Ureter (tissue), 1 donor: ENCODE measurements at places on chromosomes 7 and 10. TPM values are rescaled to one million over a fixed set of nuclear protein-coding genes. Genes with fewer than 3 reads are reported as not detected.

- DNase-seq = no peak
Measured at GRCh38 chr7:113142385-113143119, 24.2 kb upstream of the SMIM30 start.

DNA sequence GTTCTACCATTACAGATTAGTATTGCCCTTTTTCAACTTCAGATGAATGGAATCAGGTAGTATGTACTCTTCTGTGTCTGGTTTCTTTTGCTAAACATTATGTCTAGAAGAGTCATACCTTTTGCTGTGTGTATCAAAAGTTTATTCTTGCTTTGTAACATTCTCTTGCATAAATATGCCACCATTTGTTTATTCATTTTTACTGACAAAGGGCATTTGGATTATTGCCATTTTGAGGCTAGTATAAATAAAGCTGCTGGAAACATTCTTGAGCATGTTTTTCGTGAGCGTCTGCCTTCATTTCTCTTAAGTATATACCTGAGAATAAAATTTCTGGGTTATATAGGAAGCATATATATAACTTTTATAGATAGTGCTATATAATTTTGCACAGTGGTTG lies 121.7 kb upstream of the CSTF2T start:
- DNase-seq = no peak

GRCh38 chr10:92313750-92314149 lies 22.8 kb downstream of the MARCHF5 start:
- DNase-seq = no peak

DNA sequence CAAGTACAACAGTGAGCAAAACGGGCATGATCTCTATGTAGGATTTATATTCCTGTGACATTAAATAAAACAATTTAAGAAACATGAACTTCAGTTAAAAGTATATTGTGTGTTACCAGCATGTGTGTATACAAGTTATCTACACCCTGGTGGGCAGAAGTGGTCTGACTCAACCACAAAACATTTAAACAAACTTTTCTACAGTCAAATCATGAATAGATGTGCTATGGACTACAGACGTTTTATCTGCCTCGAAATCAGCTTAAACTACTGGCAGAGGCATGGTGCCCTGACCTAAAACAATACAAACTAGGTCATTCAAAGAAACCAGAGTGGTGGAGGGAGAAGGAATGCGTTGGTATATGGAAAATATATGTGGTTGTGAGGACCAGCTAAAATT lies 3.6 kb downstream of the ARL3 start:
- DNase-seq = no peak

DNA sequence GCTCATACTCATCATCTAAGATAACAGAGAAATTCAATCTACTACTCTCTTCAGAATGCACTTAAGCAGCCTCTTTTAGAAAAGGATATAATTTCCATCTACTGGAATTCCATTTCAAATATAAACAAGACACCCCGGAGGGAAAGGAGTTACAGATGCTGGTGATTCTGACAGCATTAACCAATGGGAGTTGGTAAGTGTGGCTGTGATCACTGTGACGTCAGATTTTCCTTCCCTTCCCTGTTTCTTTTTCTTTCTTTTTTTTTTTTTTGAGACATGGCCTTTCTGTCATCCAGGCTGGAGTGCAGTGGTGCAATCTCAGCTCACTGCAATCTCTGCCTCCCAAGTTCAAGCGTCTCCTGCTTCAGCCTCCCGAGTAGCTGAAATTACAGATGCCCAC lies 106.6 kb downstream of the ACTR3B start:
- no peak for DNase-seq

DNA sequence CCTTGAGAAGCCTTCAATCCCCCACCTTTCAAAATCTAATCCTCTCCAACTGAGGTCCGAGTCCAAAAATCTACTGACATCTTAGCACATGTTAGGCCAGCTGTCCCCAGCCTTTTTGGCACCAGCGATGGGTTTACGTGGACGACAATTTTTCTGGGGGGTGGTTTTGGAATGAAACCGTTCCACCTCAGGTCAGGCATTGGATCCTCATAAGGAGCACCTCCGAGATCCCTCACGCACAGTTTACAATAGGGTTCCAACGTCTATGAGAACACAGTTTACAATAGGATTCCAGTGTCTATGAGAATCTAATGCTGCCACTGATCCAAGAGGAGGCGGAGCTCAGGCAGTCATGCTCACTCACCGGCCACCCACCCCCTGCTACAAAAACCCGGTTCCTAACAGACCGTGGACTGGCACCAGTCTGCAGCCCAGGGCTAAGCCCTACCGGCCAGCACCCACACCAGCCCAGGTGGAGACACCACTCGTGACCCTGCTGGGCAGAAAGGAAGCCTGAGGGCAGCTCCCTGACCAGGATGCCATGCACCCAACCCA lies 107.6 kb downstream of the DIP2C start:
- no peak for DNase-seq

C10orf53 gene
- total RNA-seq = not detected

MOGAT3 gene
- not detected for total RNA-seq

DNA sequence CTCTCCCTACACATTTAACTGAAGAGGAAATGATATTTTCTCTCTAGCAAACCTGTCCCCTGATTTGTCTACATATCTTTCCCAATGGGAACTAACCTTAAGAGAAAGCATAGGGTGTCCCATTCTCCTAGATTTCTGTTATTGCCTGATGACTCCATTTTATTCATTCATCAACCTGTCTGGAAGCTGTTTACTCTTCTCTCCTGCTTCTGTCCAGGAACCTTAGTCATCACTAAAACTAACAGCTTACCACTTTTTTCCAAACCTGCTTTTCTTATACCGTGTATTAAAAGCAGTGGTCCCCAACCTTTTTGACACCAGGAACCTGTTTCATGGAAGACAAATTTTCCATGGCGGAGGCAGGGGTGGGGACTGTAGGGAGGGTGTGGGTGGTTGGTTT lies 473.3 kb upstream of the PCDH15 start:
- DNase-seq = no peak

GRCh38 chr7:71727347-71727746 lies 595.4 kb downstream of the GALNT17 start:
- no peak for DNase-seq

DNA sequence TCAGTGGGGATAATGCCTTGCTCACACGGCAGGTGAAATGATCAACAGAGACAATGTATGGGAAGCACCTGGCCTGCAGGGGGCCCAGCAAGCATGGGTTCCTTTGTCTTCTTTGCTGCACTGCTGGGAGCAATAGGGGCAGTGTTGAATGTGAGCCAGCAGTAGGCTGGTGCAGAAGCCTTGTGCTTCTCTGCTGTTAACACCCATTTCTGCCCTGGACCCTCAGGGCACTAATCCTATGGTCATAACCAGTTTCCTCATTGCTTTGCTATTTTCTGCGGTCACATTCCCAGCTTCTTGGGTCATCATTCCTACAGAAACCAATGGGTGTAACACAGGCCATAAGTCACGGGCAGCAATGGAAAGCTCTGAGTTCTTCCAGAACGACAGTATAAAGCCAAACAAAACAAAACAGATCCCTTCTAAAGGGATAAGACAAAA lies 10.9 kb upstream of the LGI1 start:
- DNase-seq = no peak

DNA sequence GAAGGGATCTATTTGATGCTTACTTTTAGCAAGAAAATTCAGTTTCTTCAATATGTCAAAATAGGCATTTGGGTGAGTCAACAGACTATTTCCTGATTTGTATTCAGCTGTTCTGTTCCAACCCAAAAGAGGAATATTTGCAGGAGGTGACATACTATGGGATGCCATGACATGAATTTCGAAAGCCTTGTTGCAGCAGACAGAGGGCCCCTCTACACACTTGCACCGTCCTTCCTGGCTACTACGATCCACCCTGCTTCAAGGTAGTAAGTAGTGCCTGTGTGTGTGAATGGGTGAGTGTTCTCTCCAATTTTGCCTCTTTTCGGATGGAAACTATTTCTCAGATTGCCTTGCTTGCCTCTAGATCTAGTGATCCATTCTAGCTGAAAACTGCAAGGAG lies 413.0 kb upstream of the ADARB2 start:
- no peak for DNase-seq

DNA sequence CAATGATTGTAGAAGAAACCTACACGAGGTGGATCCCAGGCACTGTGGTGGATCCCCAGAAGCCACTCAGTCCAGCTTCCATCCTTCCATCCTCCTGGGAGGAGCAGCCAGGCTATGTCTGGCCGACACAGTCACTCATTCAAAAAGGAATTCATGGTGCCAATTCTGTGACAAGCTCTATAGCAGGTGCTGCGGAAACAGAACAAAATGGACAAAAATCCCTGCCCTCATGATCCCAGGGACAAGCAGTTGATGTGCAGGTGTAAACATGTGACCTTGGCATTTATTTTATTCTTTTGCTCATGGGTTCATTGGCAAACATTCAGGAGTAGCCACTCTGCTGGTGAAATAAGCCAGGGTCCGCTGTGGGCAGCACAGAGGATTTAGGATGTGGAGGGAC lies 49.2 kb upstream of the FGFR2 start:
- no peak for DNase-seq

DNA sequence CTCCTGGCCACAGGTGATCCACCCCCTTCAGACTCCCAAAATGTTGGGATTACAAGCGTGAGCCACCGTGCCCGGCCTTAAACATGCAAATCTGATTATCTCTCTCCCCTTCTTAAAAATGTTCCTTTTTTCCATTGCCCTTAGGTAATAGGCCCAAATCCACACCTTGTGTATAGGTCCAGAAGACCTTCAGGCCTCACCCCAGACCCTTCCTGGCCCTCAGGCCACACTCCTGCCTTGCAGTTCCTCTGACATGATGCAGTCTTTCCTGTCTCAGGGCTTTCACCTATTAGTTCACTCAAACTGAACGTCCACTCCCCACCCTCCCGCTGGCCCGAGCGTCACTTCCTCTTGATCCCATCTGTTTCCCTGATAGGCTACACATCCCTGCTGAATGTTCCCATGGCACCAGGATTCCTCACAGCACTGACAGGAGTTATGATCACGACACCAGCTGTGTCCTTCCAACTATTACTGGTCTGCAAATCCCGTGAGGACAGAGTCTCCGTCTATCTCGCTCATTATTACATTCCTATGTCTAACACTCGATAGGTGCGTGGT lies 46.4 kb downstream of the DENND2A start:
- DNase-seq = no peak

DNA sequence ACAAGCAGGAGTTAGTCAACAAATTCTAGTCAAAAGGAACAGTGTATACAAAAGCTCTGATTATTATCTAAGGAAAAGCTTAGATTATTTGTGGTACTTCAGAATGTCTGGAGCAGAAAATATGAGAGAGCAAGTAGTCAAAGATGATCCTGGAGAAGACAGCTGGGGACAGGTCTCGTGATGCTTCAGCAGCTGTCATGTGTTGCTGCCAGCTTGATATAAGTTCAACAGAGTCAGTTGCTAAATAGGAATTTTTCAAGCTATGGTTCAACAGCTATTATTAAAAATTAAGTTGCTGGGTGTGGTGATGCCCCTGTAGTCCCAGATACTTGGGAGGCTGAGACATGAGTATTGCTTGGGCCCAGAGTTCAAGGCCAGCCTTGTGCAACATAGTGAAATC lies 240.0 kb upstream of the RHOBTB1 start:
- DNase-seq = no peak

GRCh38 chr7:38938001-38938485 lies 29.1 kb upstream of the VPS41 start:
- DNase-seq = no peak

DNA sequence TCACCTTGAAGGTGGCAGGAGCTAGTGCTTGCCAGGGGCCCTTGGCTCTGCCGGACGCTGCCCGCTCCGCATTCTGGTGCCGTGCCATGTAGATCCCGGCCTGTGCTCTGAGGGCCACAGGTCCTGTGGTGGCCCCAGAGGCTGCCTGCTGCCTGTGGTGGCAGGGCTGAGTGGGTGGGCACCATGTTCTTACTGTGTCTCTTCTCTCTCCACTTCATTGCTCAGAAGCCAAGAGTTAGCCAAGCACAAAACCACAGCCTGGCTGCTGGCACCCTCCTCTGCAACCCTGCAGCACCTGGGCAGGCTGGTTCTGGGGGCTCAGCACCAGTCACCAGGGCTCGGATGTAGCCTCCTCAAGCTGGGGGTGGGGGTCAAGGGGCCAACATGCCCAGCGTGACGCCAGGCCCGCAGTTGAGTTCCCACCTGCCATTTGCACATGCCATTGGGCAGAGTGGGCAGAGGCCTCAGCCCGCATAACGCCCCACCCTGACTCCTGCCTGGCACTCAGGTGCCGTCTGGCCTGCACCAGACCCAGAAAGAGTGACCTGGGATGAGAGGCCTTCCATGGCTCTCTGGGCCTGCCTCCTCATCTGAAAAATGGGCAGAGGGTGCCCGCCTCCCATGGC lies 16.3 kb downstream of the ZMIZ1 start:
- DNase-seq = no peak
